Heart right ventricle (tissue), 16 donors: ENCODE measurements at places on chromosomes 12 and 14. TPM values are rescaled to one million over a fixed set of nuclear protein-coding genes. Genes with fewer than 3 reads are reported as not detected.
A peak's percentile ranks its signal among the peaks of the same experiment; 100 is the strongest.

- H3K4me3 ChIP-seq, result peak overlapping the region; percentile 25
- peak; percentile 41 for DNase-seq
- H3K27ac ChIP-seq, result peak overlapping the region; percentile 27
- no peaks in the 10 kb centered on the region for H3K36me3 ChIP-seq
- H3K4me1 ChIP-seq, result peaks cover 14% of the 10 kb centered on the region
These were observed 157.3 kb upstream of the PLXNC1 start for GRCh38 chr12:93990832-93991803.

- no peaks in the 10 kb centered on the region for H3K36me3 ChIP-seq
- no peaks in the 10 kb centered on the region for H3K27me3 ChIP-seq
- H3K4me3 ChIP-seq, result no peak overlapping the region
These were observed 32.3 kb upstream of the INF2 start for GRCh38 chr14:104657101-104657524.

GPRC5D gene
- total RNA-seq, result not detected

DNA sequence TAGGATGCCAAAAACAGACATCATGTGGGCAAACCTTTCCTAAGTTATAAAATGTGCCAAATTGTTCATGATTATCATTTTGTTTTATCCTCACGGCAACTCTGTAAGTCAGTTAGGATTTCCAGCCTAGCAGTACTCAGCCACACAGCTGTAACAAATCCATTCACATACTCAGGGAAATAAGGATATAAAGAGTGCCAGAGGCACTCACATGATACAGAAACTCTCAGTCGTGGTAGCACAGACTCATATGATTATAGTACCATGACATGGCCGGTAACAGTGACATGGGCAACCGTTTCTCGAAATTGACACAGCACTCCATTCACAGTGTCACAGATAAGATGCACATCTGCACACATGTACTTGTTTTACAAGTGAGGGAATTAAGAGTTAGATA is 344.2 kb downstream of the LRIG3 start:
- no peaks in the 10 kb centered on the region for H3K27me3 ChIP-seq
- no peaks in the 10 kb centered on the region for H3K36me3 ChIP-seq
- H3K4me3 ChIP-seq, result no peak overlapping the region

DNA sequence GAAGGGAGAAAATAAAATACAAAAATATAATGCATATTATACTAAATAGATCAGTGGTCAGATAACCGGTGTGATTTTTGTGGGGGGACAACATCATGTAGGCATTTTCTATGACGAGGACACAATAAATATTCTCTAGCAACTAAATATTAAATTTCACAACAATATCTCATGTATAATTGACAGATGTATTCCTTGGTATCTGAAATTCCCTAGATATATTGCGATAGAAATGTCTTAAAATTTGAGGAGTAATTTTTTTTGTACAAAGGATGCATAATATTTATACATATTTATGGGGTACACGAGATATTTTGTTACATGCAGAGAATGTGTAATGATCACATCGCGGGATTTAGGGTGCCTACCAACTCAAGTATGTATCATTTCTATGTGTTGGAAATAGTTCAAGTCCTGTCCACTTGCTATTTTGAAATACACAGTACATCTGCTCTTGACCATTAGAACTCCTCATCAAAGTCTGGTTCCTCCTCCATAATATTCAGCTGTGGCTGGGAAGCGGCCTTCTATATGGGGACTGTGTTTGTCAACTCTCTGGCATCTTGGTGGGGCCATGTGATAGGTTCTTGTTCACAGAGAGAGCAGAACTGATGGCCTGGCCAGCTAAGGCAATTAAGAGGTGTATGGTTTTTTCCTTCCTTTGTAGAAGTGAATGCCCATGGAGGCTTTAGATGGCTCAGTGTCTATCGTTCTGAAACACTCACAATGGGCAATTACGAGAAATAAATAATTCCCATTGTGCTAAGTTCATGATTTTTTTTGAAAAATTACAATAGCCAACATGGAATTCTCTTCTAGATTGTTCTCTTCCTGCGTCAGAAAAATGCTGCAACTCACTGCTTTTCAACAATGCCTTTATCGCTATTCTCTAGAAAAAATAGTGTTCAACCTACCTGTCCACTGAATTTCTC is 8.8 kb downstream of the A2M start:
- peaks cover 14% of the 10 kb centered on the region for H3K4me1 ChIP-seq
- H3K4me3 ChIP-seq, result no peak overlapping the region
- no peaks in the 10 kb centered on the region for H3K36me3 ChIP-seq
- DNase-seq, result no peak

- DNase-seq, result no peak
- H3K27me3 ChIP-seq, result no peaks in the 10 kb centered on the region
- peaks cover 30% of the 10 kb centered on the region for H3K4me1 ChIP-seq
- no peak overlapping the region for H3K27ac ChIP-seq
These were observed 37.1 kb downstream of the ITPR2 start for GRCh38 chr12:26795910-26796309.
